Endodermal cell (in vitro differentiated cells): ENCODE measurements at places on chromosomes 3 and 15. TPM values are rescaled to one million over a fixed set of nuclear protein-coding genes. Genes with fewer than 3 reads are reported as not detected.
A peak's percentile ranks its signal among the peaks of the same experiment; 100 is the strongest.

GRCh38 chr3:196518966-196519717, 4.0 kb upstream of the SMCO1 start:
- no peaks in the 10 kb centered on the region for H3K36me3 ChIP-seq
- H3K27ac ChIP-seq: no peak overlapping the region
- no peaks in the 10 kb centered on the region for H3K4me1 ChIP-seq
- no peaks in the 10 kb centered on the region for H3K27me3 ChIP-seq

DNA sequence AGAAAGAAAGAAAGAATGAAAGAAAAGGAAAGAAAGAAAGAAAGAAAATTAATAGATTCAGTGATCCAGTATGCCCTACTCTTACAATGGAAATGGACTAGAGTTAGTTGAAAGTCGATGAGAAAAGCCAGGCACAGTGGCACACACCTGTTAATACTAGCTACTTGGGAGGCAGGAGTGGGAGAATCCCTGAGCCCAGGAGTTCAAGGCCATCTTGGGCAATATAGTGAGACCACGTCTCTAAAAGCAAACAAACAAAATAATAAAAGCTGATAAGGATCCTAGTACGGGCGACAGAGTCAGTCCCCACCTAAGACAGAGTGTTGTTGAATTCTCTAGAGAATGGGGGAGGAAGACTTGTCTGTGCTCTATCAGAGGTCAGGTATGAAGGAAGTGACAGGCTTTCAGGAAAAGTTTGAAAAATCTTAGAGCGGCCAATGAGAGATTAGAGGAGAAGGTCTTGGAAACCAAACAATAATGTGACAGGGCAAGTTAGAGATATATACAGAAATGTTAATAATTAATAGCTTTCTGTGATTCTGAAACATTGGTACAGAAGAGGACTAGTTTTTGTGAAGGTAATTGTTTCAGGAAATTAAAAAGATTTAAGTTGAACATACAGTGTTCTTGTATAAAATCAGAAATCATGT, 117.9 kb upstream of the PTX3 start:
- no peaks in the 10 kb centered on the region for H3K36me3 ChIP-seq
- no peak overlapping the region for H3K27ac ChIP-seq
- H3K4me3 ChIP-seq: no peak overlapping the region
- H3K27me3 ChIP-seq: no peaks in the 10 kb centered on the region

DNA sequence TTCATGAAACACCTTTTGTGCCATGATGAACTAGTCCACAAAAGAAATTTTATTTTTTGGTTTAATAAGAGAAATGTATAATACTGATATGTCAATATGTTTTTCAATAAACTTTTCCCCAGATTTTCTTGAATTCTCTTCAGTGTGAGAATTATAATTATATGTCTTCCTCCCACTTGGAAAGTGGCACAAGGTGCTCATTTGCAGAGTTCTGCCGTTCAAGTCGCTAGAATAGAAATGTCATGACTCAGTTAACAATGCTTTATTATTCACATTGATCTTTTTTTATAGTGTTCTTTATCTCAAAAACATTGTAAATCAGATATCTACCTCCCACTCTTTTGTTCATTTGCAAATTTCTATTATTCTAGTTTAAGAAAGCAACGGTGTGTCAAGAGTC, 87.3 kb downstream of the MDFIC2 start:
- H3K36me3 ChIP-seq: no peaks in the 10 kb centered on the region
- no peaks in the 10 kb centered on the region for H3K27me3 ChIP-seq
- no peak overlapping the region for H3K27ac ChIP-seq
- H3K4me1 ChIP-seq: no peaks in the 10 kb centered on the region
- no peak for DNase-seq
- no peak overlapping the region for H3K4me3 ChIP-seq

DNA sequence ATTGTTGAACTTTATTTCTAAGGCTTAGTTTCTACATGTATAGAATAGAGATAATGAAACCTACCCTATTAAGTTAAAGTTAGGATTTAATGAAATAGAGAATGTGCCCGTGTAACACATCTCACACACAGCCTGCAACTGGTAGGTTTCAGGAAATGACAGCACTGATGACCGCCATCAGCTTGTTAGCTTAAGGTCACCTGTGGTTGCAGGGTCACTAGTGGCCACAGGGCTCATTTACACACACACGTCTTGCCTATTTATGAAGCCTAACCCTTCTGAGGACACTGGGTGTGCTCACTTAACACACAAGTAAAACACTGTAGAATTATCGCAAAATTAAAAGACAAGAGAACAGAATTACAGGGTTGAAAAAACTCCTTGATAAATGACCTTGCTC, 20.1 kb downstream of the CHRM5 start:
- H3K27ac ChIP-seq: no peak overlapping the region
- H3K4me3 ChIP-seq: no peak overlapping the region
- H3K27me3 ChIP-seq: no peaks in the 10 kb centered on the region
- no peaks in the 10 kb centered on the region for H3K4me1 ChIP-seq
- peaks cover 4% of the 10 kb centered on the region for H3K36me3 ChIP-seq

- H3K27ac ChIP-seq: no peak overlapping the region
- no peaks in the 10 kb centered on the region for H3K27me3 ChIP-seq
- peaks cover 34% of the 10 kb centered on the region for H3K36me3 ChIP-seq
- peak overlapping the region; percentile 95 for H3K4me3 ChIP-seq
- no peaks in the 10 kb centered on the region for H3K4me1 ChIP-seq
- no peak for DNase-seq
Observed at GRCh38 chr3:101850246-101851051, 1.1 kb downstream of the NFKBIZ start.

DNA sequence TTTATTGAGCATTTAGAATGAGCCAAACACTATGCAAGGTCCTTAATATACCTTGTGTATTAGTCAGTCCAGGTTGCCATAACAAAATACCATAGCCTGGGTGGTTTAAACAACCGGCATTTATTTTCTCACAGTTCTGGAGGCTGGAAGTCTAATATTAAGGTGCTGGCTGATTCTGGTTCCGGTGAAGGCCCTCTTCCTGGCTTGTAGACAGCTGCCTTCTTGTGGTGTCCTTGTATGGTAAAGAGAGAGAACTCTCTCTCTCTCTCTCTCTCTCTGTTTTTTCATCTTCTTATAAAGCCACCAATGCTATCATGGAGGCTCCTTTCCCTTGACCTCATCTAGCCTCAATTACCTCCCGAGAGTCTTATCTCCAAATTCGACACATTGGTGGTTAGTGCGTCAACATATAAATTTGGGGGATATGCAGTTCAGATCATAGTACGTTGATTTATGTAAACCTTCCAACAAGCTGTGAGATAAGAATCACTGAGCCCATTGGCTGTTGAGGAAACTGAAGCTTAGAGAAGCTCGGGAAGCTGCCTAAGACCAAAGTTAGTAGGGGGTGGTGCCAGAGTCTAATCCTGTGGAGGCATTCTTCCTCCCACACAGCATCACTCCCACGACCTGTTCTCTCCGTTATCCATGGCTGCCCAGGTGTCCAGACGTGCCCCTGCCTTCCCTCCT, 298.0 kb upstream of the PROK2 start:
- no peaks in the 10 kb centered on the region for H3K36me3 ChIP-seq
- peaks cover 6% of the 10 kb centered on the region for H3K4me1 ChIP-seq
- no peaks in the 10 kb centered on the region for H3K27me3 ChIP-seq
- H3K27ac ChIP-seq: no peak overlapping the region

DNA sequence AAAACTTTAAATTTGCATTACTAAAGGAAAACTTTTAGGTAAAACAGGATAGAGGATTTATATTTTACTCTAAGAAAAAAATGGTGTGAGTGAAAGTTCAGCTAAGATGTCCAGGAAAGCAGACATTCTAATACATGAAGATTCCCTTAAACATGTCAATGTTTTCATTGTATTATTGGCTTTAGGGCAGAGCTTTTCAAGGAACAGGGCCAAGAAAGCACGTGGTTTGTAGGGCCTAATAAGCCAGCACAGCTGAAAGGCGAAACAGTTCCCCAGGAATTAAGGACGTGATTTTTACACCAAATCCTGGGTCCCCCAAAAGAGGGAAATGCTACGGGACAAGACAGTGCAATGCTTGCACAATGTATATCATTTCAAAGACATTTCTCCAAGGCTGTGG, 48.6 kb upstream of the MKRN3 start:
- DNase-seq: no peak
- H3K27ac ChIP-seq: no peak overlapping the region
- H3K36me3 ChIP-seq: no peaks in the 10 kb centered on the region
- no peaks in the 10 kb centered on the region for H3K4me1 ChIP-seq

- H3K27ac ChIP-seq: no peak overlapping the region
- H3K4me1 ChIP-seq: no peaks in the 10 kb centered on the region
- H3K4me3 ChIP-seq: no peak overlapping the region
- no peaks in the 10 kb centered on the region for H3K36me3 ChIP-seq
- no peaks in the 10 kb centered on the region for H3K27me3 ChIP-seq
Observed at GRCh38 chr15:69834761-69835160, 263.0 kb downstream of the TLE3 start.

- no peaks in the 10 kb centered on the region for H3K36me3 ChIP-seq
- H3K4me3 ChIP-seq: no peak overlapping the region
- H3K27me3 ChIP-seq: no peaks in the 10 kb centered on the region
- DNase-seq: no peak
Observed at GRCh38 chr3:100868894-100869293, 124.3 kb downstream of the ABI3BP start.

- no peak overlapping the region for H3K4me3 ChIP-seq
- peaks cover 6% of the 10 kb centered on the region for H3K27me3 ChIP-seq
- H3K27ac ChIP-seq: no peak overlapping the region
- no peak for DNase-seq
- H3K36me3 ChIP-seq: no peaks in the 10 kb centered on the region
Observed at GRCh38 chr15:70039917-70040316, 57.8 kb downstream of the TLE3 start.

- H3K4me3 ChIP-seq: no peak overlapping the region
- H3K4me1 ChIP-seq: no peaks in the 10 kb centered on the region
- H3K27me3 ChIP-seq: no peaks in the 10 kb centered on the region
Observed at GRCh38 chr15:77716632-77717332, 84.1 kb upstream of the LINGO1 start.

- no peaks in the 10 kb centered on the region for H3K27me3 ChIP-seq
- no peak for DNase-seq
- H3K27ac ChIP-seq: no peak overlapping the region
- H3K36me3 ChIP-seq: no peaks in the 10 kb centered on the region
- no peaks in the 10 kb centered on the region for H3K4me1 ChIP-seq
Observed at GRCh38 chr3:17322106-17322793, 420.2 kb downstream of the TBC1D5 start.

Gene GHSR
- not detected in 2 replicates for total RNA-seq

Gene FBXW12
- 0.55 to 1.4 TPM (median 0.63 TPM) in 3 replicates for total RNA-seq
